ENCODE measurements at places on chromosomes 2 and 18.
A peak's percentile ranks its signal among the peaks of the same experiment; 100 is the strongest.

DNA sequence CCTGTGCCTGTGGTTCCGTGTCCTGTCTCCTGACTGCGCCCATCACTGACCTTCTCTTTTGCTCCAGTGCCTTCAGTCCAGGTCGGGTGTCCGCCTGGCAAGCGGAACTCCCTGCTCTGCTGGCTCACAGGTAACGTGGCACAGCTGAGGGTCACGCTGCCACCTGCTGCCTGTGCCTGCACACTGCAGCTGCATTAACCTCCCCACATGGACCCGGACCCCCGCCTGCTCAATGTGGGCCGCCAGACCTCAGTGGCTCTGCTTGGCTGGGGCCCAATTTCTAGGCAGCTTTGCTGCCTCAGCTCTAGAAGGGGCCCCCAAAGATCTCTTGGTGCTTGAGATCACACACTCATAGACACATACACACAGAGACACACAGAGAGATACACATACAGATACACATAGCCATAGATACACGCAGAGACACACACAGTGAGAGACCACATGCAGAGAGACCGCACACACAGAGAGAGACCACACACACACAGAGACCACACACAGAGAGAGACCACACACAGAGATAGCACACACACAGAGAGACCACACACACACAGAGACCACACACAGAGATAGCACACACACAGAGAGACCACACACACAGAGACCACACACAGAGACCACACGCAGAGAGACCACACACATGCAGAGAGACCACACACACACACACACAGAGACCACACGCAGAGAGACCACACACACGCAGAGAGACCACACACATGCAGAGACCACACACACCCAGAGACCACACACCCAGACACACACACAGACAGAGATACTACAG is 14.9 kb upstream of the CNNM3 start:
- peak; percentile 70 for DNase-seq

DNA sequence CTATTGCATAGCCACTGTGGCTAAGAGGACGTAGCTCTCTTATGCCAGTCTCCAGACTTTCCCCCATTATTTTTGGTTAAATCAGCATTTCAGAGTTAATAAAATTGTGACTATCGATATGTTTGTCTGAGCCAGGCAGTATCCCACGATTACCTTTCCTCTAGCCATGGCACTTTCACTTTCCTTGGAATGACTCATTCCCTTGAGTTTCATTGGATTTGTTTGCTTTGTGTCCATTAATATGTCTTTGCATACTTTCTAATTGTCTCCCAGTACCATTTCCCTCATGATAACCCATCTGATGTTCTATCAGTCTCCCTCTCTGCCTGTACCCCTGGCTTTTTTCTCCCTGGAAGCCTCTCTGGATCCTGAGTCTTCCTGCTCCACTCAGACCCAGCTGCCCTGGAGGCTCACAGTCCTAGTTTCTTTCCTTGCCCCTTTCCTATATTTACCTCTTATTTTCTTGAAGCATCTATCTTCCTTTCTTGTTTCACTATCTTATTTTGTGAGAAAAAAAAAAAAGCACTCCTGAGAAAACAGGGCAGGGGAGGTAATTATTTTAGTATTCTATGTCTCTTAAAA is 126.1 kb downstream of the MTX2 start:
- no peak for DNase-seq

DNA sequence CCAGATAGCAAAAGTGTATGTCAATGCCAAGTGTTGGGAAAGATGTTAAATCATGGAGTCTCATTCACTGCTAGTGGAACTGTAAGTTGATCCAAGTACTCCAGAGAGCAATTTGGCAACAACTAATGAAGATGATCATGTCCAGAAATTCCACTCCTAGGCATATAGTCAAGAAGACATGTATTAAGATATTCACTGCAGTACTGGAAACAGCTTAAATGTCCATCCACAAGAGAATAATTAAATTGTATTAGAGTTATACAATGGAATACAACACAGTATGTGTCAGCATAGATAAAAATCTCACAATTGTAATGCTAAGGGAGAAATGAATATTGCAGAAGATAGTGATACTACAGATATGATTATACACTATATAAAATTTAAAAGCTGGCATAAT is 15.2 kb upstream of the LBH start:
- DNase-seq: no peak

- DNase-seq: no peak
Observed at GRCh38 chr18:5895299-5895875, at the start of gene TMEM200C. TMEM200C (minus strand) TSS chr18:5895522; CDS start chr18:5892063, 3,459 bp downstream.

DNA sequence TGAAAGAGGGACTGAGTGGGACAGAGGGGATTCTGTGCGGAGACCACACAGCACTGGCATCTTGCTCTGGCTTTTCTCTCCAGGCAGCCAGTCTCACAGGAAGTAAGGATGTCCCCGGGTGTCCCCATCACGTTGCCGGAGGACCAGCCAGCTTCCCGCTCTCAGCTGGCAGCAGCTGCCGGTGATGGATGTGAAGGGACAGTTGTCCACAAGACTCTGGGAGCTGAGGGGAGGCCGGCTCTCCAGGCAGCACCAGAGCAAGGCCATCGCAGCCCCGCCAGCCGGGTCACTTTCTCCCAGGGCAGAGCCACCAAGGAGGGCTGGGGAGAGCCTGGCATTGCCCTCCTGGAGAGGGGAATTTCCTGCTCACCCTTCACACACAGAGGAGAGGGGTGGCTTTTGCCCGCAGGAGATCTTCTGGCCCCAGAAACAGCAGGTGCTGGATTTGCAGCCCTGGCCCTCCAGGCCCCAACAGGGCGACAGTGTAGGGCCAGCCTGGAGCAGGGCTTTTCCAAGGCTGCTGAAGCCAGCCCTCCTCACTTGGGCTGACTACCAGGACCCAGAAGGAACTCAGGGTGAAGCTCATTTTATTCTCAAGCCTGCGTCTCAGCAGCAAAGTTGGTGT is 24.0 kb upstream of the B3GNT7 start:
- DNase-seq: no peak

DNA sequence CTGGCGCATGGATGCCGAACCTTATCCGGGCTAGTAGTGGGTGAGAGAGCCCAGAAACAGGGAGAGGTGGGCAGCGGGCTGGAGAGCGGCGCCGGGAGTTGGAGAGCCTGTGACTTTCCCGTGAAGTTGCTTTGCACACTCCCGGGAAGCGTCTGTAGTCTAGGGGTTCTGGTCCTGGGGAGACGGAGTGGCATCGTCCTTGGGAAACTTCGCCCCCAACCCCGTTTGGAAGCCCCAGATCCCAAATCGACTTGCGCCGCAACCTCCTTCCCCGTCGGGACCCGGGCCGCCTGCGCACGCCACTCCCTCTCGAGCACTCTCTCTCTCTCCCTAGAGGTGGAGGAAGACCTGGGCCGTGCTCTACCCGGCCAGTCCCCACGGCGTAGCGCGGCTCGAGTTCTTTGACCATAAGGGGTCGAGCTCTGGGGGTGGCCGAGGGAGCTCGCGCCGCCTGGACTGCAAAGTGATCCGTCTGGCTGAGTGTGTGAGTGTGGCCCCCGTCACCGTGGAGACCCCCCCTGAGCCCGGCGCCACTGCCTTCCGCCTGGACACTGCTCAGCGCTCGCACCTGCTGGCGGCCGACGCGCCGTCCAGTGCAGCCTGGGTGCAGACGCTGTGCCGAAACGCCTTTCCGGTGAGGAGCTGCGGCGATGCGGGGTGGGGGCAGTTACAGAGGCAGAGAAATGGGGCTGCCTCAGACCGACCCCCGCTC is 456 bp downstream of the DOK1 start:
- DNase-seq: peak; percentile 37

DNA sequence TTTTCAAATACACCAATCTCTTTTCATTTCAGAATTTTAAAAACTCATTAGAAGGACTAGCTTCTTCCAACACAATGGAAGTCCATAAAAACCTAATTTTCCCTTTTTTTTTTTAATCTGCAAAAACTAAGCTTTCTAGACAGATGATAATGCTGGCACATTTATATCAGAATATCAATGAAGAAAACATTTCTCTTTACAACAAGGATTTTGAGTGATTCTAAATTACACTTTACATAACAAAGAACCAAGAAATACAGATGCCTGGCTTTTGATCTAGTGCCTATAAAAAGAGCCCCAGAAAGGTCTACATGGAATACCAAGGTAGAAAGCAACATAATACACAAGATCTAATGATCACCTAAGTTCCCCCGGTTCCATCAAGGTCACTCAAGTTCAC is 108.0 kb downstream of the AFF3 start:
- DNase-seq: no peak

GRCh38 chr2:54206596-54206995 is 49.4 kb downstream of the TSPYL6 start:
- DNase-seq: no peak

GRCh38 chr2:139296672-139297209 is 516.6 kb upstream of the NXPH2 start:
- DNase-seq: no peak

DNA sequence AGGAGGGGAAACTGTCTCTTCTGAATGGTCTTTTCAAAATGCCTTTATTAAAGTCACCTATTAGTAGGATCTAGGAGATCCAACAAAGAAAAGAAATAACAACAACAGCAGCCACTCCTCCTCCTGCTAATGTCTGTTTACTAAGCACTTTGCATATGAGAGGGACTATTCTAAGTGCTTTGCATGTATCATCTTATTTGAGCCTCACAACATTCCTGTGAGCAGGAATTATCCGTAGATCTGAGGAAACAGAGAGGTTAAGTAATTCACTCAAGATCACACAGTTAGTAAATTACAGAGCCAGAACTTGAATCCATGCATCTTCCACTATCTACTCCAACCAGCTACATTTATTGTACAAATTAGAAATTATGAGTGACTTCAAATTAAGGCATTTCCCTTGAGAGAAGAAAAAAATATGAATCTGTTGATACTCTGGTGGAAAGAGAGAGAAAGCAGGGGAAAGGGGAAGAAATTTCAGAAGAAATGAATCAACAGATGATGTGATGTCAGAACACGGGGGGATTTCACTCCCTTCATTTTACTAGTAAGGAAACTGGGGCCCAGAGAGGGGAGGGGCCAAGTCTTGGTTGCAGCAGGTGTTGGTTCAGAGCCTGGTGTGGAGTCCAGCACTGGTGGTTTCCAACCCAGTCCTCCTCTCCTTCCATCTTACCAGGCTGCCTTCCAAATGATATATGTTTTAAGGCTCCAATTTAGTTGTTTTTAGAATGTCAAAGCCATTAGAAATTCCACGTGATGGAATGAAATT is 49.7 kb downstream of the TSN start:
- DNase-seq: no peak

GRCh38 chr18:31546476-31546875 is 45.2 kb upstream of the TTR start:
- DNase-seq: no peak

- peak; percentile 31 for DNase-seq
Observed at GRCh38 chr2:127829845-127830246, 18.9 kb upstream of the WDR33 start.

DNA sequence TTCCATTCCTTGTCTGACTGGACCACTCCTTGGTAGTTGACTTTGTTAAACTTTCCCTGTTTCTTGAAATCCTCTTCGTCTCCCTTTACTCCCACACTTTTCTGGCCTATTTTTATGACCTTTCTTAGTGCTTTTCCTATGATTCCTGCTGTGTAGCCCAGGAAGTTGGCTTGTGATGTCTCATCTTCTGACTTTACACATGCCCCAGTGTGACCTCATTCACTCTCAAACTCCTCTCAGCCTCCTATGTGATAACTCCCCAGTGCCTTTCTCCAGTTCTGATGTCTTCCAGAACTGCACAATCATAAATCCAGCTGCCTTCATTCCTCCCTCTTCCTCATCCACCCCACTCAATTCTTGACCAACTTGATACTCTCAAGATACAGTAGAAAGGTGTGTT is 407.6 kb downstream of the TGIF1 start:
- no peak for DNase-seq
